Glutamatergic neuron (in vitro differentiated cells): ENCODE measurements at places on chromosomes 1 and 21.

- no peak for DNase-seq
Measured at GRCh38 chr1:154288661-154289060, 16.2 kb downstream of the HAX1 start.

- DNase-seq: no peak
Measured at GRCh38 chr1:245396615-245397014, 241.8 kb downstream of the KIF26B start.

GRCh38 chr1:203080456-203080855, 5.4 kb downstream of the MYOG start:
- no peak for DNase-seq

- DNase-seq: no peak
Measured at GRCh38 chr1:84083307-84083706, 60.8 kb upstream of the PRKACB start.

- DNase-seq: no peak
Measured at GRCh38 chr1:21308330-21308729, 18.1 kb upstream of the ECE1 start.

DNA sequence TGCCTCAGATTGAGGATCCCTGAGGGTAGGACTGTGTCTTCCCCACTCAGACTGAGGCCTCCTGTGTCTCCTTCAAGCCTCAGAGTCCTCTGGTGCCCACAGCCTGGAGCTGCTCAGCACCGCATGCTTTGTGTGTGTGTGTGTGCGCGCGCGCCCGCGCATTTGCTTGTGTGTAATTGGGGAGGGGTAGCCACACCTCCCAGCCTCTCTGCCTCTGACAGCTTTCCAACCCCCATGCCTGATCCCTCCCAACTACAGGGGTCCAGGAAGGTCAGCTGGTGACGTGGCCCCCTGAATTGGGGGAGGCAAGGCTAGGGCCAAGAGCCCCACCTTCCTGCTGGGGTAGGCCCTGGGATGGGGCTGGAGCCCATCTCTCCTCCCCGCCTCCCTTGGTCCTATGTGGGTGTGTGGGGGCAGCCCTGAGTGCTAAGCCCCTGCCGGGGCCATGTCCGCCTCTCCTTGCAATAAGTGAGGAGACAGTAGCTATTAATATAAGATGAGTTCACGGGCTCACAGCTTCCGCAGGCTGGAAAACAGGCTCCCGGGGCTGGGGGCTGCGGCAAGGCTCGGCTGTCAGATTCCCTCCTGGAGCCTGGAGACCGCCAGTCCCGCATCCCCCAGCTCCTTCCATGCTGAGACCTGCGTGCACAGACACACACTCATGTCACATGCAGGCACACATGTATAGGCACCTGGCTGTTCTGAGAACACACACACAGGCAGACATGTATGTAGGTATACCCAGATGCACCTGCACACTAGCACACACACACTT, 7.0 kb downstream of the GPR3 start:
- DNase-seq: no peak

- no peak for DNase-seq
Measured at GRCh38 chr1:116768416-116769103, 14.3 kb downstream of the CD2 start.

- DNase-seq: no peak
Measured at GRCh38 chr21:20377250-20377649, 621.0 kb upstream of the NCAM2 start.

DNA sequence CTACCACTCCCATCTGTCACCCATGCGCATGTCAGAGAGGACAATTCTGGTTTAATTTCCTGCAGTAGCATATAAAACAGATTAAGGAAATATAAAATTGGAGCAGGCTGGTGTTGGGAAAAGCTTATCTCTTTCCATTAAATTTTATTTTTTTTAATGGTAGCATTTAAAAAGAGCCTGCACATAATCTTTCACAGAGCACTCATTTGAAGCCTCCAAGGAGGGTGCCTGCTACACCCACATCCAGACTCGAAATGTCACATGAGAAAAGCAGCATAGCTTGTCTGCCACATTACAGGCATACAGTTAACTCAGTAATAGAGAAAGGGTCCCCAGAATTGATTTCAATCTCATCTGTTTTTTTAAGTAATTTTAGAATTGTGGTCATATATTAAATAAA, 599.0 kb downstream of the KIF26B start:
- DNase-seq: no peak

DNA sequence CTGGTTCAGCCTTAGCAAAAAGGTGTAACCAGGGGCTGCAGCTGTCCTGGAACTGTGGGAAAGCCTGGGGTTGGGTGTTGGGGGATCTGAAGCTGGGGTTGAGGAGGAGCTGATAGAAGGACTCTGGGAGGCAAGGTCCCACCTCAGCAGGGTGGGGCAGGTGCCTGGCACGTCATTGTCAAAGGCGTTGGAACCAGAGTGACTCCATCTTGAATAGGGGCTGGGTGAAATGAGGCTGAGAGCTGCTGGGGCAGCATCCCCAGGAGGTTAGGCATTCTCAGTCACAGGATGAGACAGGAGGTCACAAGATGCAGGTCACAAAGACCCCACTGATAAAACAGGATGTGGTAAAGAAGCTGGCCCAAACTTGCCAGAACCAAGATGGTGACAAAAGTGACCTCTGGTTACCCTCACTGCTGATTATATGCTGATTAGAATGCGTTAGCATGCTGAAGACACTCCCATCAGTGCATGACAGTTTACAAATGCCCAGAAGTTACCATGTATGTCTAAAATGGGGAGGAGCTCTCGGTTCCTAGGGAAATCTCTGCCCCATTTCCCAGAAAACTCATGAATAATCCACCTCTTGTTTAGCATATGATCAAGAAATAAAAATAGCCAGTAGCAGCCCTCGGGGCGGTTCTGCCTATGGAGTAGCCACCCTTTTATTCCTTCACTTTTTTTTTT, 85.4 kb downstream of the IER5 start:
- DNase-seq: no peak

- no peak for DNase-seq
Measured at GRCh38 chr1:224116131-224116530, 2.2 kb downstream of the FBXO28 start.

GRCh38 chr1:181317261-181317930, 165.9 kb upstream of the CACNA1E start:
- DNase-seq: peak; percentile 34

- no peak for DNase-seq
Measured at GRCh38 chr21:33670076-33670978, 28.0 kb downstream of the ITSN1 start.

DNA sequence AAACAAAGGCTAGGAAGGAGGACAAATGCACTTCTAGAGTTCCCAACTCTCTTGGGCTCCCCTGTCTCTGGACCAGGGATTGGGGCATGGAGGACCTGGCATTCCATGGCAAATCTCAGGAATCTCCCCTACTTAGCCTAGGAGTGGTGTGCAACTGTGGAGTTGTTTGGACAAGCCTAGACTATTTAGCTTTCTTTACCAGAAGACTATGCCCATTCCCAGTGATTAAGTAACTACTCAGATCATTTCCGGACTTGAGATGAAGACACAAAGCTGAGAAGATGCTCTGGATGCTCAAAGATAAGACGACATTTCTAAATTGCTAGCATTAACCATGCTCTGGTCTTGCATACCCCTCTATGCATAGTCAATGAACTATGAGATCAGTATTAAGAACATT, 13.7 kb upstream of the MARK1 start:
- no peak for DNase-seq

GRCh38 chr1:198880397-198880796, 241.6 kb downstream of the PTPRC start:
- no peak for DNase-seq

GRCh38 chr1:32998997-32999396, 34.4 kb upstream of the RNF19B start:
- no peak for DNase-seq

DNA sequence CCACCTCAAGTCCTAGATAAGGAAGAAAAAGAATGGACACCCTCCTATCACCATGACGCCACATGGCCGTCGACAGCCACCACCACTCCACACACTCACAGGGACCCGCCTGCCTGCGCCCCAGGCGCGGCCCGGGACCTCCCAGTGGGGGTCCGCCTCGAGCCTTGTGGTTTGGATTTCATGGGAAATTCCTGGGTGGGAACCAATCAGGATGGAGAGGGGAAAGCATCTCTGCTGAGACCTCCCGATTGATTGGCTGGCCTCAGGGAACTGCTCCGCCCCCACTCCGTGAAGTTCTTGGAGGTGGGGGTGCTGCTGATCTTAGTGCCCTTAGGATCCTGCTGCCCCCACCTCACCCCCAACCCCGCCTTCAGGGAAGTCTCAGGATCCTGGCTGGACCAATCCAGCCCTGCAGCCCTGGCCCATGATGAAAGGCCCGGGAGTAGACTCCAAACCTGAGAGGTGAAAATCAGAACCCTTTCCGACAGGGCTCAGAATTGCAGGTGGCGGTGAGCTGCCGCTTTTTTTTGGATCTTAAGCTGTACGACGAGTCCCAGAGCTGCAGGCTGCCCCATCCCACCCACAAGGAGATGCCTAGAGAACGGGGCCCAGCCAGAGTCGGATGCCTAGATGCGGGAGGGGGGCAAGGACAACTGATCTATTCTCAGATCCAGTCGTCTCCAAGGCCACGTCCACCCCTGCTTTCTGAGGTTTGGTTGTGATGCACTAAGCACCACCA, 29.0 kb upstream of the TMEM51 start:
- DNase-seq: no peak

- no peak for DNase-seq
Measured at GRCh38 chr1:29379443-29380073, 143.2 kb downstream of the PTPRU start.

DNA sequence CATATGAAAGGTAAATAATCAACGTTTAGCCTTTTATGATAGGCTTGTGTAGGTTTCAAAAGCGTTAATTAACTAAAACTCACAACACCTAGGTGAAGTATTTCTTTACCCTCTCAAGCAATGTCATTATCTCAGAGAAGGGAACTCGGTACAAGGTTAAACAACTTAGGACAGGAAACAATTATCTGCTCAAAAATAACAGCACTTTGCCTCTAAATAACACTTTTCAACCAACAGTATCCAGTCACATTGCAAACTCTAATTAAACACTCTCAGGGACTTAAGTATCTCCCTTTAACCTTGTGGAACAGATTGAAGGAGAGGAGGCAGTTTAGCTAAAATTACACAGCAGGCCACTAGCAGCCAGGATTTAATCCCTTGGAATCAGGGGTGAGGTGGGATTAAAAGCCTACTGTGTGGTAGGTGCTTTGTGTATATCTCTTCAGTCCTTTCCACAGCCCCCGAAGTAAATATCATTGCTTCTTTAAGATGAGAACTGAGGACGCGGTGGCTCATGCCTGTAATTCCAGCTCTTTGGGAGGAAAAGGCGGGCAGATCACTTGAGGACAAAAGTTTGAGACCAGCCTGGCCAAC, 5.2 kb upstream of the AKNAD1 start:
- no peak for DNase-seq

- no peak for DNase-seq
Measured at GRCh38 chr21:38208118-38208517, 48.7 kb upstream of the KCNJ15 start.

DNA sequence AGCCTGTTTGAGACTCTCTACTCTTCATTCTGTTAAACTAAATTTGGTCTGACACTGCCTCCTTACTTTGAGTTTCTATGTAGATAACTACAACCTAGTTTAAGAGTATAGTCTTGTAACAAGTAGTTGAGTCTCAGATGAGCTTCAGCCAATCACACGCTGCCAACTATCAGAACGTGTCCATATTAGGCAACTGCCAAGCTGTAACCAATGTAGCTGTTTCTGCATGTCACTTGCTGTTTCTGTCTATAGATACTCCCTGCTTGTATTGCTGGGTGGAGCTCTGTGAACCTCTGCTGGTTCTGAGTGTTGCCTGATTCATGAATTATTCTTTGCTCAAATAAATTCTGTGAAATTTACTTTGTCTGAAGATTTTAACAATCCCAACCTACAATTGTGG, 452.6 kb upstream of the NR5A2 start:
- no peak for DNase-seq

DNA sequence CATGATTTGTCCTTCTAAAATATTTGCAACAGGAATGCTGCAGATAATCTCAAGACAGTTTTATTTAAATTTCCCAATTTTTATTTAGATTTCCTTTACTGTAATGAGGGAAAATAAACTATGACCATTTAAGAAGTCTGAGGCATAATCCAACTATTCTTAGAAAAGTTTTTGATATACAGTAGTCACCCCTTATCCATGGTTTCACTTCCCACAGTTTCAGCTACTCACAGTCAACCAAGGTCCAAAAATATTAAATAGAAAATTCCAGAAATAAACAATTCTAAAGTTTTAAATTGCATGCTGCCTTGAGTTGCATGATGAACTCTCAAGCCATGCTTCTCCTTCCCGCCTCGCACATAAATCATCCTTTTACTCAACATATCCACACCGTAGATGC, 33.3 kb downstream of the TOR3A start:
- DNase-seq: no peak

DNA sequence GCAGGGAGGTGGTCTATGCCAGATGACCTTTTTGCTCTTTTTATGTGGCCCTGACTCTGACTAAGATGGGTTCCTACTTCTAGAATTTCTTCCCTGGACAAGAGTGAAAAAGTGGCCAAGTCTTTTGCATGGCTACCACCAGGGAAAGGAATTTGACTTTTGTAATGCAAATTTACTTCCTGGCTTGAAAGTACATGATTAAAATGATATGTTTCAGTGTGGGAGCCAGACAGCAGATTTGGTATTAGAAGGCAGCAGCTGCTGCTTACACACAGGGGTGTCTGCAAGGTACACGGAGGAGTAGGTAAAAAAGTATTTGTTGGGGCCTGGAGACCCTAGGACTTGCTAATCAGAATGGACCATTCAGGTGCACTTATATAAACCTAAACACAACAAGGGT, 78.4 kb downstream of the KCND3 start:
- no peak for DNase-seq

- DNase-seq: no peak
Measured at GRCh38 chr1:178726545-178726944, 1.5 kb downstream of the RALGPS2 start.

DNA sequence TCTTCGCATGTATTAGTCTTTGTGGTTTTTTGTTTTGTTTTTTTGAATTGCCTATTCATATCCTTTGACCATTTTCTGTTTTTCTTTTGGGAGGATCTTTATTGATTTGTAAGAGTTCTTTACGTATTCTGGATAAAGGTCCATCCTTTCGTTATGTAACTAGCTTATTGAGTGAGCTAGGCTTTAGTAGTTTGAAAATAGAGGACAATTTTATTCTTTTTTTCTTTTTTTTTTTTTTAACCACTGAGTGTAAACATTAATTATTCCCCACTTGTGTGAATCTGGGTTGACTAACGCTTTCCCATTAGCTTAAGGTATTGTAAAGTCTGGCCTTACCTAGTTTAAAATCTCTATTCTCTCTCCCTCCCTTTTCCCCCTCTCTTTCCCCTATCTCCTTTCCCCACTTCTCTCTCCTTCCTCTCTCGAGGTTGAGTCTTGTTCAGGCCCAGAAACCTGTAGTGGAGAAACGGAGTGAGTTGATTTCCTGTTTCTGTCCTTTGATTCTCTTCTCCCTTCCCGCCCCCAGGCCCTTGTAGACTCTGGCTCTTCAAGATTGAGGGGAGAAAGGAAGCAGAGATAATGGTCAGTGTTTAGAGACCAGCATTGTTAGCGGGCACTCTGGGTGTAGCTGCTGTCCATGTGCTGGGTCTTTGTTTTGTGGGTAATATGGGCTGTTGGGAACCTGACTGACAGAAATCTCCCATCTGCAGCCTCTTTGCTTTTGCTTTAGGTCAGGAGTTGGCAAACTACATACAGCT, 1.5 kb downstream of the MORC3 start:
- DNase-seq: peak; percentile 32
